ENCODE measurements at places on chromosomes 12 and 14.

GRCh38 chr14:49586673-49587460 is 687 bp upstream of the RPS29 start:
- DNase-seq: peak; percentile 84

DNA sequence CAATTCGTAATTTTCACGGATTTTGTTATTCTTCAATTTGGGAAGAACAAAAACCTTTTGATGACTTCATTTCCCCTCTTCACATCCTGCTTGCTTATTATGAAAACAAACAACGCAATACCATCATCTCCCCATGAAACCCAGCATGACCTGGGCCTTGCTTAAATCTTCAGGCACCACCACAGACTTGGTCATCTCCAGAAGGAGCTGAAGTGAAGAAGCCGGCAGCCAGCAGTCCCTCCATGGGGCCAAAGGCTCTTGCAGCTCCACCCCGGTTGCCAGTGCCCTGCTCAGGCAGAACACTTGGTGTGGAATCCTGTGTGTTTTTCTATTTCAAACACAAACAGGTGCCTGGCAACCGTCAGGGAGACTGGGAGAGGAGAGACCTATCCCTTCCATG is 982.9 kb upstream of the TMEM132C start:
- no peak for DNase-seq

DNA sequence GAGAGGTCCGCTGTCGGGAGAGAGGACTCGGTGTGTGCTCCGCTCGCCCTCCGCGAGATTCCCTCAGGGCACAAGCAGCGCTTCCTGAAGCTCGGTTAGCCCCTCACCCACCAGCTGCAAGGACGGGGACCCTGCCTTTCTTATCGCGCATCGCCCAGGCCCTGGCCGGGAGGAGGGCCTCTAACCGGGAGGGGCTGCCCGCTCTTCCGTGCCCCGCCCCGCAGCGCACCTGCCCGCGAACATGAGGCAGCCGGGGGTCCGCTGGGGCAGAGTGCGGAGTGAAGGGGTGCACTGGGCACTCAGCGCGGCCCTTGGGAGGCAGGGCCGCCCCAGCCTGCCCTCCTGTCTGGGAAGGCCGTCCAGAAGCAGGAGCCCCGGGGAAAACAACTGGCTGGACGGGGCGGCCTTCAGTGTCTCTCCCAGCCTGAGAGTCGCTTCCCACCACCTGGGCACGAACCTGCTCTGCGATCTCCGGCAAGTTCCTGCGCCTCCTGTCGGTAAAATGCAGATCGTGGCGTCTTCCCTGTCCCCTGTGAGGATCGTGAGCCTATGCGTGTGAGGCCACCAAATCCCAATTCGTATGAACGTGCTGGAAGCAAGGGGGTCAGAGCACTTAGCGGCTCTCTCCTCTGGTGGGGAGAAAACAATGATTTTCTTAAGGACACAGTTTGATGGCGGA is 28.0 kb upstream of the ADIPOR2 start:
- DNase-seq: peak; percentile 48

DNA sequence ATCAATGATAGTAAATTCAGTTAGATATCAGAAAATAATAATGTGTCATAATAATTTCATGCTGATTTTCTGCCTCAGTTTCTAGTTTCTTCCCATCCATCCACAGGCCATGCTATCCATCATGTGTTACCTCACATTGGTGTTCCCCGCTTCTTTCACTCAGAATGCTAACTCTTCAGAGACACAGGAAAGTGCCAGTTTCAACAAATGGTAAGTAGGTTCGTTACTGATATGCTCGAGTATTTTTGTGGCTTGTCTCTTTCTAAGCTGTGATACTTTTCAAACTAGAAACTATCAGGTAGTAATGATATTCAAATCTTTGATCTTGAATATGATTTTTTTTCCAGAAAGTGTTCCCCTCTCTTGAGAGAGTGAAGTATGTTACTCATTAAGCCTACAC is 1.5 kb downstream of the KLRB1 start:
- no peak for DNase-seq

GRCh38 chr12:45235087-45236025 is 19.5 kb downstream of the ANO6 start:
- DNase-seq: peak; percentile 66

GRCh38 chr14:88289234-88289633 is 33.8 kb downstream of the KCNK10 start:
- DNase-seq: peak; percentile 5

- DNase-seq: no peak
Measured at GRCh38 chr14:50383618-50384225, 13.0 kb downstream of the CDKL1 start.

DNA sequence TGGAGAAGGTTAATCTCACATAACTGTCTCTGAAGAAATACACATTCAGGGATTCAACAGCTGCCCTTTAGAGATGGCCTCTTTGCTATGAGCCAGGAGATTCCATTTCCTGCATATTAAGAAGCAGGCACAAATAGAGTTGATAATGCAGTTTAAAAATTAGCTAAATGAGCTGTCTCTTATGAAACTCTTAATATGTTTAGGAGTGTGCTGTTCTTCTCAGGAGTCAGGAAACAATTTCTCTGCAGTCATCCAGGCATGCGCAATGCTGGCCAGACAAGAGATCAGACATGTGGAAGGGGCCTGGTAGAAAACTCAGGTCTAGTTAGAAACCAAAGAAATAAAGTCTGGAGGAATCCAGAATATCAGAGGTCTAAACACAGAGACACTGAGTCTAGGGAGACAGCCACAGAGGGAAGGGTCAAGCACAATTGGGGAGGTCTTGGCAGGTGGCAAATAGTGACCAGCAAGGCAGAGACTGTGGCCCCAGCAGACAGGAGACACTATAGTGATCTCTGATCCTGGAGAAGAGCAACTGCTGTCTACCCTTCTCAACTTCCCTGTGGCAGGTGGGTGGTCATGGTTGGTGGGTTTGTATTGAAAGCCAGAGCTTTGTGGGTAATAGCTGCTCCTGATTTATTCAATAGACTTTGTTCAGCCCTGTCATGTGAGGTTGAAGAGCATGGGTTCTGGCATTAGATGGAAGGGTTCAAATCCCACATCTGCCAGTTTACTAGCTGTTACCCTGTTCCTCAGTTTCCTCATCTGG is 185.8 kb upstream of the RMST start:
- DNase-seq: no peak

GRCh38 chr12:66767536-66767935 is 88.7 kb upstream of the GRIP1 start:
- no peak for DNase-seq

DNA sequence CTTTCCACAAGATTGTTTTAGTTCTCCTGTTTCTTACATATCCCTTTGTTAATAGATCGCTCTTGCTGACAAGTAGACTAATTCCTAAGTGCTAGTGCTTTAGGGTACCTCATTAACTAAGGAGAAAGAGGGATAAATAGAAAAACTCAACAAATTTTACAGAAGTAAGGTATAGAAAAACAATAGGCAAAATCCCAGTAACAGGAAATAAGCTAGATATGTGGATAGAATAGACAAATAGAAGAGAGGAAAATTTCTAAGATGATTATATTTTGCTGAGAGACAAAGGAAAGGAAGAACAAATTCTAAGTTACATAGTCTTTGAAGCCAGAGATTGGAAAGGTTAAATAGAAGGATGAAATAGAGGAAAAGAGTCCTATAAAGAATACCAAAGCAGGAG is 1.0 kb downstream of the CD69 start:
- DNase-seq: no peak

DNA sequence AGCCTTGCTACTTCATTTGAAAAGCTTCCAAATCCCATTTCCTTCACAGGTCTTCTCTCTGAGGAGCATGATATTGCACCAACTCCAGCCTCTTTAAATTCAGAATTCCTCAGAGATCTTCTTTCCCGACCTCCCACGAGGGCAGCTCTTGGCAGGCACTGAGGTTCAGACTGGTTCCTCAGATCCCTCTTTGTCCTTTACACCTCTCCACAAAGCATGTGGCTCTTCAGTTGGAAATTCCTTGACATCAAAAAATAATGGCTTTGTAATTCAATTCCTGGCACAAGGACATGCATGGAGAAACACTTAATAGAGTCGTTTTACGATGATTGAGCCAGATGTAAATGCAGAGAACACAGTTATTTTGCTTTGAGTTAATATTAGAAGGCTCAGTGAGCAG is 63.2 kb upstream of the TMX1 start:
- no peak for DNase-seq

GRCh38 chr14:36105401-36105800 is 71.1 kb downstream of the PTCSC3 start:
- no peak for DNase-seq

- no peak for DNase-seq
Measured at GRCh38 chr14:35072226-35072625, 26.2 kb downstream of the FAM177A1 start.

DNA sequence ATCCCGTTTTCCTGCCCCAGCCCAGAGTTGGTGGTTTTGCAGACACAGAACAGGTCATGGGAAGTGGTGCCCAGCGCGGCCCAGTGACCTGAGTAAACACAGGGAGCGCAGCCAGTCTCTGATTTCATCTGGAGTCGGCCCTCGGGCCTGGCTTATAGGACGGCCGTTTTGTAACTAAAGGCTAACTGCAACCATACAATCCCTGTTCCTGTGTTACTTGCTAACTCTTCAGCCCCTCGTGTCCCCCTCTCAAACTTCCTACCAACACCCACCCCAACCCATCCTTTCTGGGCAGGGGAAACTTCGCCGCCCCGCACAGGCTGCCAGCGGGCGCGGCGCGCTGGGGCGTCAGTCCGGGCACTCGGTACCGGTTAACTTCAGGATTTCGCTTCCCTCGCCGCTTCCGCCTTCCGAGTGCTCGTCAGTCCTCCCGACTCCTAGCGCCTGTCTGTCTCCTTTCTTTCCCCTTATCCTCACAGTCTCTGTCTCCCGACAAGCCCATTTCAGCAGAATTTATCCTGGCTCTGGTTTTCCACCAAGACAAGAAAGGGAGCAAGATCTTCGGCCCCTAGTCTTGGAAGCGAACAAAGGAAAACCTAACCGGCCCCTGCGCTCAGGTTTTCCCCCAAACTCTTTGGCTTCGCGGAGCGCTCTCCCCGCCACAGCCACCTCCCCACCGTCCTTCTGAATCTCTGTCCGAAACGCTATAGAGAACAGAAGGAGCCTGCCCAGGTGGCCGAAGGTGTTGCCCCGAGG is 2.0 kb downstream of the SIX1 start:
- peak; percentile 70 for DNase-seq

DNA sequence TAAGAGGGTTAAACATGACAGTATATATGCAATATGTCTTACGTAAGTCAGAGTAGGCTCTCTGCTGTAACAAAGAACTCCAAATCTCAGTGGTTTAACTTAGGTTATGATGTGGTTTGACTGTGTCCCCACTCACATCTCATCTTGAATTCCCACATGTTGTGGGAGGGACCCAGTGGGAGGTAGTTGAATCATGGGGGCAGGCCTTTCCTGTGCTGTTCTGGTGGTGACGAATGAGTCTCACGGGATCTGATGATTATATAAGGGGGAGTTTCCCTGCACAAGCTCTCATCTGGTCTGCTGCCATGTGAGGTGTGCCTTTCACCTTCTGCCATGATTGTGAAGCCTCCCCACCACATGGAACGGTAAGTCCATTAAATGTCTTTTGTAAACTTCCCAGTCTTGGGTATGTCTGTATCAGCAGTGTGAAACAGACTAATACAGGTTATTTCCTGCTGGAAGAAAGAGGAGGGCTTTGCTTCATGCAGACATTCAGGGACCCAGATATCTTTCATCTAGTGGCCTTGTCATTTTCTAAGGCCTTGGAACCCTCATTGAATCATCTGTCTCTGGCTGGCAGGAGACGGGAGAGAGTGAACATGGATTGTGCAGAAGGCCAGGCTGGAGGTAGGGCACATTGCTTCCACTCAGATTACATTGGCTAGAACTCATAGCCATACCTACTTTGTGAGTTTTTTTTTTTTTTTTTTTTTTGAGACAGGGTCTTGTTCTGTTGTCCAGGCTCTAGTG is 96.1 kb downstream of the CRADD start:
- peak; percentile 75 for DNase-seq

DNA sequence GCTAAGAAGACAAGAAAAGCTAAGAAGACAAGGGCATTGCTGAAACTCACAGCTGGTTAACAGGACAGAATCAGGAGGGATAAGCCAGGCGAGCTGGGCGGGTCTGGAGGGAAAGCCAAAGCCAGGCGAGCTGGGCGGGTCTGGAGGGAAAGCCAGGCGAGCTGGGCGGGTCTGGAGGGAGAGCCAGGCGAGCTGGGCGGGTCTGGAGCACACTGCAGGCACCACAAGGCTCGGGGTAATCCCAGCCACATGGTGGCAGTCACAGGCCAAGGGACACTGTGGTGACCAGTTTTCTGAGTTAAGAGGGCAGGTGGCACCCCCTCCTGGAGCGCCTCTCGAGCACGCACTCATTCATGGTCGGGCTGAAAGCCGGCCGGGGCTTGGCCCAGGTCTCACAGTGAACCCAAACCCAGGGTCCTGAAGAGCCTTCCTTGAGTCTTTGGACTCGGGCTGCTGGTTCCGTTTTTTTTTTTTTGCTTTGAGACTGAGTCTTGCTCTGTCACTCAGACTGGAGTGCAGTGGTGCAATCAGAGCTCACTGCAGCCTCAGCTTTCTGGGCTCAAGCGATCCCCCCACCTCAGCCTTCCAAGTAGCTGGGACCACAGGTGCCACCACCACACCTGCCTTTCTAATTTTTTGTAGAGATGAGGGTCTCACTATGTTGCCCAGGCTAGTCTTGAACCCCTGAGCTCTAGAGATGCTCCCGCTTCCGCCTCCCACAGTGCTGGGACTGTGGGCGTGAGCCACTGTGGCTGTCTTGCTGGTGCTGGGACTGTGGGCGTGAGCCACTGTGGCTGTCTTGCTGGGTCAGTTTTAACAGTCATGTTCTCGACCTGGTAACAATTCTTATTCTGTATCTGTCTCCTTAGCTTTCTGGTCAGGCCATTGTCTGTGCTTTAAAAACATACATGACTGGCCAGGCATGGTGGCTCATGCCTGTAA is 40.2 kb downstream of the HSP90AA1 start:
- peak; percentile 54 for DNase-seq

GRCh38 chr12:117967043-117967442 is 1.7 kb downstream of the KSR2 start:
- no peak for DNase-seq

- no peak for DNase-seq
Measured at GRCh38 chr14:20294636-20295035, 11.1 kb downstream of the TTC5 start.

- no peak for DNase-seq
Measured at GRCh38 chr12:31567029-31567428, 23.9 kb downstream of the DENND5B start.

- DNase-seq: no peak
Measured at GRCh38 chr12:43004908-43005307, 415.4 kb upstream of the PRICKLE1 start.

DNA sequence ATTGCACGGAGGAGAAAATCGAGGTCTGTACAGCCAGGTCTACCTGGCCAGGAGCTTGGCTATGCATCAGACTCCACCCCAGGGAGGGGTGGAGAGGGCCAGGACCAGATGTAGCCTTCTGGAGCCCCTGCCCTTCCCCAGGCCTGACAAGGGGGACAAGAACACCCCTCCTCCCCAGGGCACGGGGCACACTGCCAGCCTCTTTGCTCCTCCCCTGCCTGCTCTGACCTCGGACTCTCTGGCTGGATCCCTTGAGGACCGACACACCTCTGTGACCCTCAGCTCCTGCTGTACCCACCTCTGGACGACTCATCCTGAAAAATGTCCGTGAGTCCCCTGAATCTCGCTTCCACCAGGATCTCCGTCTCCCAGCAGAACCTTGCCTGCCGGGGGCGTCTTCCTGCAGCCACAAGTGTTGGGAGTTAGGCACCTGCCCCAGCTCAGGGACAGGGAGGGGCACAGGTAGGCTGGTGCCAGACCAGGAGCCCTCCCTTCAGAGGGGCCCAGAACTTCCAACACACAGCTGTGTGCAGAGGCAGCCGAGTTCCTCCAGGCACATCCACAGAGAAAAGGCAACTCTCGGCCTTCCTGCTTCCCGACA is 21.8 kb downstream of the AHNAK2 start:
- no peak for DNase-seq
